ENCODE measurements at places on chromosomes 2 and 18.

DNA sequence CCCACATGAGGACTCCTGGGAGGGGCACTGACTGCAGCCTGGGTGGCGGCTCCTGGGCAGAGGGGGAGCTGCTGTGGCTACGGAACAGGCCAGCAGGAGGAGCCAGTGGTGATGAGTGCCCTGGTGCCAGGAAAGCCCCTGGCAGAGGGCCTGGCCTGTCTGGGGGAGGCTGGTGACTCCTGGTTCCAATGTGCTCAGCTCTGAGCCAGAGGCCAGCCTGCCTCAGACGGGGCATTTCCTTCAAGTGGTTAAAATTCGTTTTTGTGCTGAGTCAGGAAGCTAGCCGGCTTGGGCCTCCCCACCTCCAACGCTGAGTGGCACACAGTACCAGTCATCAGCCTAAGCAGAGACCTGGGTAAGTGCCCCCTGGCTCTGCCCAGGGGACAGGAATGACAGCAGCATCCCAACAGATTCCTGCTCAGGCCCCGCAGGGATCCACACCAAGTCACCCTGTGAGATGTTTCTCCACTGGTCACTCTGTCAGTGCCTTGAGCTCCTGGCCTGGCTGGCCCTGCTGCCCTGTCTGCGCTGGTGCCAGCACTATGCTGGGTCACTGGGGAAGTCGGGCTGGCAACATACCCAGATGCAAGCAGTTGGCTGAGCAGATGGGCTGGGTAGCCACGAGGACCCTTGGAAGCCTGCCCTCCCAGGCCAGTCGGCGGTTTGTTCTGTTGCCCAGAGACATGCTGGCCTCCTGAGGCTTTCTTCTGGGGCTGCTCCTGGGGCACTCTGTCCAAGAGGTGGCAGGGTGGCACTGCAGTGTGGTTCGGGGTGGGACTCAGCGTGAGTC lies 7.1 kb upstream of the KLF11 start:
- no peak for DNase-seq

DNA sequence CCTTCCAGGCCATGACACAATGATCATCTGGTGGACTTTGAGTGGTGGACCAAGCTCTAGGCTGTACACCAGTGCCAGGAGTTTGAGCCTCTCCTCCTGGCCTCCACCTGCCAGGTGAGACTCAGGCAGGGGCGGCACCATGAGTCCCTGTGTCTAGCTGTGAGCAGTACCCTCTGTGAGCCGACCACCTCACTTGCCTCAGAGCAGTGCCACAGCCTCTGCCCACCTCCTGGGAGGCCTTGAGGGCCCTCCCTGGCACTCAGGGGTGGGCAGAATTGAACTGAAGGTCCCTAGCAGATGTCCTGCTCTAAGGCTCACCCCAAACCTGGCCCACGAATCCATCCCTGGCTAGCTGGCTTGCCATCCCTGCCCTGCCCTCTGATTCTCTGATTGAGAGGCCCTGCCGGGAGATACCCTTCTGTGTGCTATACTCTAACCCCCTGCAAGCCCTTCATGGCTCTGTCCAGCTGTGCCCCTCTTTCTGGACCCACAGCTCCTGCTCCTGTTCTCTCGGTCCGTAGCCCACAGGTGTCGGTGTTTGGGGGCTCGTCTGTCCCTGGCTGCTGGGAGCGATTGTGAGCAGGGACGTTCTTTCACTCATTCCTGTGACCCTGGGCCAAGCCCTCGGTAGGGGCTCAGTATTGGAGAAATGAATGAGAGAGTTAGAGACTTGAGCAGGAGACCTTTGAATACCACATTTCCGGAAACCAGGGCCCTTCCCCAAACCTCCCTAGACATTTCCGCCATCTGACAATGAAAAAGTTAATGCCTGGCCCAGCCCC lies 70.0 kb downstream of the INHBB start:
- no peak for DNase-seq

- no peak for DNase-seq
Measured at GRCh38 chr18:59388817-59389216, 29.8 kb upstream of the LMAN1 start.

GRCh38 chr18:72867746-72868584 lies at the start of gene NETO1:
NETO1 (minus strand) TSS chr18:72867987; CDS start chr18:72867291, 696 bp downstream.
- no peak for DNase-seq

Data from activated CD4-positive, CD25-positive, alpha-beta regulatory T cell treated with anti-CD3 and anti-CD28 coated beads, Interleukin-2, amount 50 U/mL, for 16 hours (primary cell).